ENCODE measurements at places on chromosomes 6 and 20.

DNA sequence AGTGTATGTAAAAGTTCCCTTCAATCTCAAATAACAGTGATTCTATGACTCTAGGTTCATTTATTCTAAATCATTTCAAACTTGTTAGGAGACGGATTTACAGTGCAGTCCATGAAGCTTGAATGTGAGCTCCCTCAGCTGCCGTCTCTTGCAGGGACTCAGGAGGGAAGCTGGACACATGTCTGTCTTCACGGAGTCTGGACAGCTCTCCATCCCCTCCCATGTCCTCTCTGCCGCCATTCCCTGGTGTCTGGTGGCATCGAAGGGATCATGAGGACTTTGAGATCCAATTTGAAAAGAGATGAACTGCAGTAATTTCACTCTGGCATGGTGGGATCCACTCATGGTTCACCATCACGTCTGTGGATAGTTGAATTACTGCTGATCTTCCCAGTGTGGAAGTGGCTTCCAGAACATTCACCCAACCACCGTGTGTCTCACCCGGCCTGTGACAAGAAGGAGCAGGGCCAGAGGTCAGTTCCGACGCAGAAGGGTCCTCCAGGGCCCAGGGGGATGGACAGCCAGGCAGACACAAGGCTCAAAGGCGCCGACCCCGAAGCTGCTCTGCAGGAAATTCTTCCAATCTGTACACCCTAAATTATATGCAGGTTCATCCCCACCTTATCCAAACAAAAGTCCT is 370.1 kb downstream of the THBS2 start:
- no peak for DNase-seq

DNA sequence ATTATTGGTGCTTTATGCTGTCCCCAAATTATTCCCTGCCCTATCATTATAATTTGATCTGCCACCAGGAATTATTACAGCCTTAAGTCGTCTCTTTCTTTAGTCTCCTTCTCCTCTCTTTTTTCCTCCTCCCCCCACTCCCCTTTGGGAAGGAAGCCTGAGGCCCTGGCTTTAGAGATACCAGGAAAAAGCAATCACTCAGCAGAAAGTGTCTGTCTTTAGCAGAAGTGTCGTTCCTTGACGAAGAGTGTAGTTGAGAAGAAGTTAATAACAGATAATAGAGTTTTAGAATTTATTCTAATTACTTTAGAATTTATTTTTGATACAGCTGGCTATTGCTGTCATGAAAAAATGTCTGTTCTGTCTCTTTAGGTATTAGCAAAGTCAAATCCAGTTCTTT is 16.5 kb downstream of the LIN28B start:
- DNase-seq, result no peak

DNA sequence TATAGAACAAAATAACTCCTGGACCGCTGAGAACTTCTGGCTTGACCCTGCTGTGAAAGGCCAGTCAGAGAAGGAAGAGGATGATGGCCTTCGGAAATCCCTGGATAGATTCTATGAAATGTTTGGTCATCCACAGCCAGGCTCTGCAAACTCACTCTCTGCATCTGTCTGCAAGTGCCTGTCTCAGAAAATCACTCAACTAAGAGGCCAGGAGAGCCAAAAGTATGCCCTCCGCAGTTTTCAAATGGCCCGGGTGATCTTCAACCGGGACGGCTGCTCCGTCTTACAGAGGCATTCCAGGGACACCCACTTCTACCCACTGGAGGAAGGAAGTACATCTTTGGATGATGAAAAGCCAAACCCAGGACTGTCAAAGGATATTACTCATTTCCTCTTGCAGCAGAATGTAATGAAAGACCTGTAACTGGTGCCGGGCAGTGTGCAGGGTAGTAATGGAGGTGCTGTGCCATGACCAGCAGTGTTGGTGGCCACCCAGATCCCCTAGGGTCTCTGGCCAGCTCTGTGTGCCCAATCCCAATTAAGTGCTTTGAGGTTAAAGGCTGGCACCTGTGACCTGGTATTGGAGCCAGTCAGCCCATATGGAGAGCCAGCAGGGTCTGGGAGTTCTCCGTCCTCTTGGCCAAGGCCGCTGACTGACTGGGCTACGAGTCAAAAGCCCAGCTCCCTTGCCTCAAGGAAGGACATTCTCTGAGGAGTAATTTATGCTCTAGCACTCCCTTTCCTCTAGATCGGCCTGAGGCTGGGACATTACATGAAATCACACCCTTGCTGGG is 87.1 kb downstream of the TRMT6 start:
- DNase-seq, result peak; percentile 21

DNA sequence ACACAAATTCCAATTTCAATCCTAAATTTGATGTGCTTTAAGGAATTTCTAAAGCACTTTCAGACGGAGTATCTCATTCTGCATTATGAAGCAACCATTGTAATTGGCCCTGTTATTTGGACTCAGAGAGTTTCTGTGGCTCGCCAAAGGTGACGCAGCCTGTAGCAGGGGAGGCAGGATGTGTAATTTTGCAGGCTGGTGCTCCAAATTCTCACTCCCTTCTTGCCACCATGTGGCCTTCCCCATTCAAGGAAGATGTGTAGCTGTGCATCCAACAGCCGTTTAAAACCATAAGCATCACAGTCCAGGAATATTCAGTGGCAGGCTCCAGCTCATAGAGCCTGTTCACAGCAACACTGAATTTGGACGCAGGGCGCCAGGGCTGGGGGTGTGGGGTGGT is 45.8 kb downstream of the AGPAT4 start:
- DNase-seq, result no peak

GRCh38 chr6:100627911-100628758 is 163.4 kb upstream of the SIM1 start:
- DNase-seq, result no peak

- DNase-seq, result no peak
These were observed 33.5 kb upstream of the GCLC start for GRCh38 chr6:53578371-53578770.

DNA sequence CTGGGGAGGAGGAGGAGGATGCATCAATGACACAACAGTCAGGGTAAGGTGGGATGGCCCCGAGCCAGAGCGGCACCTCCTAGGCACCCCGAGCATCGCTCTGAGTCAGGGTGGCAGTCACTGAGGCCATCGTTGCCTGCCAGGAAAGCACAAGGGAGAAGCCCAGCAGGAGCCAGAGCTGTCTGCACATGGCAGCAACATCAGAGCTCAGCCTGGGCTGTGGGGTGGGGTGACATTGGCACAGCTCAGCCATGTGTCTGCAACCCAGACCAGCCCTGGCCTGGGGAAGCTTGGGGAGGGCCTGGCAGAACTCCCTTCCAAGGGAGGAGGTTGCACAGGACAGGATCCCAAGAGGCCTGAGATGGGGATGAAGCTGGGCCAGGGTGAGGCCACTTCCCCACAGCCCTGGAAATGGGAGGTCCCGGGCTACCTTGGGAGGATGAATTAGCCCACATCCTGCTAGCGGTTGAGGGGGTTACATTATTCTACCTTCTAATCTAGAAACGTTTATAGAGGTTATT is 255.6 kb downstream of the MAFB start:
- DNase-seq, result no peak

DNA sequence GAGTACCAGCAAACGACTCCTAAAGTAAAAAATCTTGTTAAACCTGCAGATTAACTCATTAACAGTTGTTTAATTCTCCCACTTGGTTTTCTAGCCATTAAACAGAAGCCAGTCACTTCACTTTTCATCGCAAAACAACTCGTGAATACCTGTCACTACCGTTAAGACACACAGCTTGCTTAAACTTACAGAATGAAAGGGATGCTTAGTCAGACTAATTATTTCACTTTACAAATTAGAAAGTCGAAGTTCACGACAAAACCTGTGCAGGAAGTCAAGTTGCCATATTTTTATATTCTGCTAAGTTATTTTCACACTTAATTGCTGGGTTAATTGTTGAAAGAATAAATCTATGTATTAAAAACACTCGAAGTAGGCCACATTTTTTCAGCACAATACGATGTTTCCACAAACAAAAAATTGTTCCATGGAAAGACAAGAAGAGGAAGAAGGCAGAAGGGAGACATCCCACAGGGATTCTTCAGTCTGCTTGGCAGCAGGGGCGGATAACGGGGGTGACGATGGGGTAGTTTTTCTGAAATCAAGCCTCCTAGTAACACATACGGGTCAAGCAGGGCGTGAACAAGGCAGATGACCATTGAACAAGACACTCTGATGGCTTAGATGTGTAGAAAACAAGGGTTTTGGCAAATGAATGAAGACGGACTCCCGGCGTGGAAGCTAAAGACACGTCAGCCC is 933 bp downstream of the SSR1 start:
- DNase-seq, result peak; percentile 68

- peak; percentile 61 for DNase-seq
These were observed 79.5 kb upstream of the MYL9 start for GRCh38 chr20:36461600-36462439.

DNA sequence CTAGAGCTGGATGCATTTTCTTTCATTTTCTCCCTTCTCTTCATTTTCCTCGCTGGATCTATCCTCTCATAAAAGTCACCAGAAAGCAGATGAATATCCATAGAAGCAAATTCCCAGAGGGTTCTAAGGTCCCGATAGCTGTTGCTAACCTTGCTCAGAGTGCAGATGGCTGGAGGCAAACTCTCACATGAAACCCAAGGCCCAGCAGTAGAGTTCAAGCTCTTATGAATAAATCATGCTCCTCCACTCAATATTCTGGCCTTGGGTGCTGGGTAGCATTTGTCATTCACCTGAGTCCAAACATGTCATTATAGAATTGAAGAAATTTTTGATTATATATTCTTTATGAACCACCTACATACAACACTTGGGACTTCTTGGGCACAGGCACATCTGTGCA is 539.7 kb upstream of the MARCKS start:
- no peak for DNase-seq

- peak; percentile 83 for DNase-seq
These were observed 15.1 kb downstream of the ACSS1 start for GRCh38 chr20:25042531-25043498.

GRCh38 chr20:62500237-62500864 is 24.6 kb upstream of the GATA5 start:
- DNase-seq, result peak; percentile 88

- DNase-seq, result no peak
These were observed 131.9 kb downstream of the UST start for GRCh38 chr6:148878683-148879082.

- DNase-seq, result no peak
These were observed 24.1 kb upstream of the SRF start for GRCh38 chr6:43146709-43147688.

DNA sequence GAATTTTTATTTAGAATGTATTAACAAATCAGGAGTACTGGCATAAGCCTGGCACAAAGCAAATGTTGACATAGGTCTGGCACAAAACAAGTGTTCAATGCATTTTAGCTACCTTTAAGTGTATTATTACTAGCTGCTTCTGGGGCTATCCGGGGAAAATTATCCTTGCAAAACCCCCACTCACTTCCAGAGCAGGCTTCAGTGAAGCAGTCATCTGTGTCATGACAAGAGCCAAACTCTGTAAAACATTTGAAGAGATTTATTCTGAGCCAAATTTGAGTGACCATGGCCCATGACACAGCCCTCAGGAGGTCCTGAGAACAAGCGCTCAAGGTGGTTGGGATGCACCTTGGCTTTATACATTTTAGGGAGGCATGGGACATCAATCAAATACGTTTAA is 6.4 kb upstream of the TRIM38 start:
- DNase-seq, result no peak

GRCh38 chr6:44590471-44590870 is 203.0 kb downstream of the CDC5L start:
- no peak for DNase-seq

GRCh38 chr6:154800338-154800737 is 67.1 kb downstream of the SCAF8 start:
- no peak for DNase-seq

GRCh38 chr6:28896505-28897368 is 27.0 kb downstream of the TRIM27 start:
- DNase-seq, result peak; percentile 90

DNA sequence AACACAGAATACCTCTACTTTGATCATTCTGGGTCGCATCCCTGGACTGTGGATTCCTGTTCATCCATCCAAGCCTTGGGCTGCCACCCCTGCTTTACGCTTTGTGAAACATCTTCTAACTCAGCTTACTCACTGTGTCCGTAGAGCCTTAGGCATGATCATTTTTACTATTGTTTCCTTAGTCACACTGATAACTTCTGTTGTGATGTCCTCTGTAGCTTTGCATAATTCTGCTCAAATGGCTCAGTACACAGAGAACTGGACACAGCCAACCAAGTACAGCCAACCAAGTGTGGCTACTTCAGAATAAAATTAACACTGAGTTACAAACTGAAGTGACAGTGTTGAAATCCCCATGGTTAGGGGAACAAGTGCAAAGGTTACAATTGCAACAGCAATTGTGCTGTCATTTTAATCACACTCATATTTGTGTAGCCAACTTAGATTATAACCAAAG is 8.6 kb upstream of the FKBP1A start:
- no peak for DNase-seq

- DNase-seq, result no peak
These were observed 212.9 kb upstream of the PRND start for GRCh38 chr20:4508773-4509172.

DNA sequence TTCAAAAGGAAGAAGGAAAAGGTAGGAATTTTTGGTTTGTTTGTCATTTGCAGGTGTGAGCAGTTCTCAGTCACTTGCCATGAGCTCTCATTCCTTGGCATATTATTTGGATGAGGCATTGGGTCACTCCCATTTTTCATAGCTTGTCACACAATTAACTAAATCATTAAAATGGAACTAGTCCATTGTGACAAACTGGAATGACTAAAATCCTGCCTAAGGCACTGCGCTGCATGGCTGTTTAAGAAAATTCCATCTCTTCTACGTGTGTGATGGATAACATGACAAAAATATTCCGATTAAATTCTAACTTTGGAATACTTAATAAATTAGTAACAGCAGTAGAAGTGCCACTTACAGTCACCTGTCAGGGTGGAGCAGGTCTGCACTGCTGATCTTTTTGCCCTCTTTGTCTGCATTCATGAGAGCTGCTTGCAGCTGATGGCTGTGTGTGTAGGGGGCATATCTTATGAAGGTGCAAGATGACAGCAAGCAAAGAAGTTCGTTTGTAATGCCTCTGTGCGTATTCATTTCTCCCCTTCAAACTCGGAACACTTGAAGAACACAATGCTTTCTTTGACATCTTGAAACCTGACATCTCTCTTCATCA is 1292.6 kb upstream of the MAP3K7 start:
- no peak for DNase-seq

DNA sequence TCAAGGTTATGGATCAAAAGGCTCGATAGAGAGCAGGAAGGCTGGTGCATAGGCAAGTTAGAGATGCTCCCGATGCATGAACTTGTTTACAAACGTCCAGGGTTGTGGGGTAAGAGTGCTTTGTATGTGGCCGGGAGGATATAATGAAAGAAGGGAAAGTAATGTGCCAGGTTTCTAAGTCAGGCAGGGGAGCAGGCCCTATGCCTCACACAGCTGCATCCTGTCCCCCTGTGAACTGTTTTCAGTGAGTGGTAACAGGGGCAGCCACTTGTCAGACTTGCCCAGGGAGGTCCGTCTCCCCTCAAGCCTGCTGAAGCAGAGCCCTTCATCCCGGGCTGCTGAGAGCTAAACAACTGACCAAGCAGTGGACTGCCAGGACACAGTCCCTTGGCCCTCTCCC is 19.4 kb downstream of the KCNK5 start:
- no peak for DNase-seq

DNA sequence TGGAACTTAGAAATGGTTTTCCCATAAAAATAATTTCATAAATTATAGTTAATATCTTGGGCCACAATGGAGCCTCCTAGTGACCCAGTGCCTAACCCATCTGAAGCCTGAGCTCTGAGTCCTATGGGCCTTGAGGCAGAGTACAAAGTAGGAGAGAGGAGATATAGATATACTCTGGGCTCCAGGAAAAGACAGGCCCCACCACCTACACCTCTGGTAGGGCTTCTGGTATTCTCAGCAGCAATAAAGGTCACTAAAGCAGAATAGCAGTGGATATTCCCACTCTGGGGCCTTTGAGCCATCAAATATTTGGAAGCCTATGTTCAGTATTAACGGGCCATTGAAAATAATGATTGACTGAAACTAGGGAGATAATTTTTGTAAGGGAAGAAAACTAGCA is 24.1 kb downstream of the CYP39A1 start:
- DNase-seq, result no peak

All from hematopoietic multipotent progenitor cell treated with erythropoietin and hydrocortisone succinate and interleukin-3 and kit ligand, for 6 days (in vitro differentiated cells).